Suprapubic skin (tissue), 4 donors: ENCODE measurements at places on chromosomes 2 and 18. TPM values are rescaled to one million over a fixed set of nuclear protein-coding genes. Genes with fewer than 3 reads are reported as not detected.

Gene MTCL1
- total RNA-seq: 9.4 TPM

Gene SKOR2
- total RNA-seq: not detected

Gene TET3
- total RNA-seq: 53.6 TPM

Gene AFF3
- total RNA-seq: 5.0 TPM

Gene MGAT5
- 42.1 TPM for total RNA-seq

Gene METTL8
- total RNA-seq: 37.6 TPM

Gene UGT1A3
- total RNA-seq: 0.98 TPM

Gene GKN1
- not detected for total RNA-seq

Gene LMAN2L
- 11.9 TPM for total RNA-seq

Gene FRZB
- 13.5 TPM for total RNA-seq

Gene KYNU
- 3.9 TPM for total RNA-seq

Gene UBR3
- total RNA-seq: 41.9 TPM

Gene SPDYA
- 0.26 TPM for total RNA-seq
